T-helper 22 cell (primary cell): ENCODE measurements at places on chromosomes 1 and 21.
A peak's percentile ranks its signal among the peaks of the same experiment; 100 is the strongest.

- no peak for DNase-seq
Observed at GRCh38 chr1:241045659-241046058, 311.3 kb downstream of the RGS7 start.

DNA sequence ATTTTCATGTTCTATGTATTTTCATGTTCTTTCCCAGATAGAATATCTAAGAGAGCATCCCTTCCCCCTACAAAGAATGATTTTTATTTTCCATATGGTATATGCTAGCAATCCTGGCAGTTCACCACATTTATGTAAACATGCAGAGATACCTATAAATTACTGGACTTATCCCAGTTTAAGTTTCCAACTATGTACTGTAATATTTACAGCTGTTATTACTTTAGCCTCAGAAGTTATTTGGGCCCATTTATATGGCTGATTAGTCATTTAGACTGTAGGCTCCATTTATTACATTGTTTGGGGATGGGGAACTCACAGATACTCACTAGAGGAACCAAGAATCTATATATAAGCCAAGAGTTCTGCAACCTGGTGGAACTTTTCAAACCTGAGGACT is 84.8 kb upstream of the WARS2 start:
- DNase-seq: no peak

- DNase-seq: no peak
Observed at GRCh38 chr1:248013229-248013710, at the start of gene OR2L5. Gene OR2L5 (plus strand): TSS chr1:248013660. CDS start chr1:248021948, 8,288 bp downstream.

DNA sequence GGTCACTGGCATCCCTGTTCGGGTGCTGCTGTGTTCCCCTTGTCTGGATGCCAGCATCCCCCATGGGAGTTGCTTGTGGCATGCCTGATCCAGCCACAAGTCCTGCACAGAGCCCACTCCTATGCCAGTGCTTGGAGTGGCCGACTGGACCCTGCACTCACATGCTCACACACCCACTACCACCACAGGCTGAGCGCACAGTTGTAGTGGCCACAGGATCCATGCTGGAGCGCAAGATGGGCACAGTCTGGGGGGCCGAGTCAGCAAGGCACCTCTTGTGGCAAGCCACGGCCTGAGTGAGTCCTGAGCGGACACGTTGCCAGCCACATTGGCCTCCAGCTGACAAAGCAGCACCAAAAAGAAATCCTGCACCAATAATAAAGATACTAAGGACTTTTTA is 661.6 kb upstream of the TMPRSS15 start:
- DNase-seq: no peak

GRCh38 chr1:178612261-178612660 is 99.4 kb downstream of the TEX35 start:
- no peak for DNase-seq

DNA sequence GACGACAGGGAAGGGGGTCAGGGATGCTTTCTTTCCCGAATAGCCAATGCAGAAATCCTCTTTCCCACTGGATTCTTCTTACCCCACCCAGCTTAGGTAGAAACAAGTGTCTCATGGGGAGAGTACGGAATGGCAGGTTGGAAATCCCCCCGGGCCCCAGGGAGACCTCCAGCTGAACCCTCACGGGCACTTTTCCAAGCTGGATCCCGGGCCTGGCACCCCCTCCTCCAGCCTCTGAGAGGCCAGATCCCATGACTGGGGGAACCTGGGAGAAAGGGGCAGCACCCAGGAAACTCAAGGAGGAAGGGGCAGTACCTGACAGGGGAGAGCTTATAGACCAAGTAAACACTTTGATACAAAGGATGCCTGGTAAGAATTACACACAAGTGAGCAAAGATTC is 1.3 kb downstream of the PKP1 start:
- DNase-seq: no peak

DNA sequence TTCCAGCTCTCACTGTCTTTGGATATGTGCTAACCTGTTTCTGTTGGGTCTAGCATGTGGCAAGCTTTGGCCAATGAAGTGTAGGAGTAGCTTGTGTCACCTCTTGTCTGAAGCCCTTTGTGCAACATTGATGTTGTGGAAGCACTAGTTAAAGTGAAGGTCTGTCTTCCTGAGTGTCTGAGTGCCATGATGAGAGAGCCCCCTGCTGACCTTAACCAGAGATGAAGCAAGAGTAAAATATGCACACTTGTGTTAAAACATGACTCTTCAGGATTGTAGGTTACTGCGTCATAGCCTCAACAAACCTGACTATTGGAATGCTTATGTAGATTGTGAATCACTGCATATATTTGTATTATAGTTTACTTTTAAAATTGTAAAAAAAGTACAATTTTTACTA is 103.7 kb downstream of the NCAM2 start:
- no peak for DNase-seq

- DNase-seq: no peak
Observed at GRCh38 chr1:65065524-65066418, 82.2 kb upstream of the AK4 start.

- peak; percentile 41 for DNase-seq
Observed at GRCh38 chr21:42063571-42064521, 7.3 kb upstream of the UMODL1 start.

DNA sequence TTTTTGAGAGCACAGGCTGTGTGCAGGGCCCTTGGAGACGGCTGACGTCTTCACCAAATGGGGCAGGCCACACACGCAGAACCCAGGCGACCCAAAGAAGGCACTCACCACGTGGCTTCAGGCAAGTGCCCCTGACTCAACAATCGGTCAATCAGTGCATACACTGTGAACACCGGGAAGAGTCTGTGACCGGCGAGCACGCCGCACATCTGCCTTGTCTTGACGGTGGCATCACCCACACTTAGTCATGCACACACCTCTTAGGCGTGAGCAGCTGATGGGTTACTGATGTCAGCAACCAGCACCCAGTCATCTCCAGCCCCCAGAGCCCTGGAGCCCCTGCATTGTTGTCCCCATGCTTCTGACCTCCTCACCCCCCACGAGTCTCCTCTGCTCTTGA is 4.9 kb upstream of the LRRC3 start:
- no peak for DNase-seq

DNA sequence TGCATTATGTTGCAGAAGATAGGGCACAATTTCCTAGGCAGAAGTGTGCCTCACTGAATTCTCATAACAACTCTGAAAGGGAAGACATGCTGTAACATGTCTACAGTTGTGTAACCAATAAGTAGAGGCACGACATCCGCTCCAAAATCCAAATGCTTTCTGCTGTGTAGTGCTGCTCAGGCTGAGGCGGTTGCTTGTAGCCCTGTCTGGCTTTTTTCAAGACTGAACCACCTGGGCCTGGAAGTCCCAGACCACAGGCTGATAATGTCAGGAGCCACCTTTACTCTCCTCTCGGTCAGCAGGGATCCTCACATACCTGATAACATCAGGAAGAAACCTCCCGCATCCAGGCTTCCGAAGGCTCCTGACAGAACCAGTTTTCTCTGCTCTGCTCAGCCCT is 10.9 kb downstream of the AKNAD1 start:
- no peak for DNase-seq

DNA sequence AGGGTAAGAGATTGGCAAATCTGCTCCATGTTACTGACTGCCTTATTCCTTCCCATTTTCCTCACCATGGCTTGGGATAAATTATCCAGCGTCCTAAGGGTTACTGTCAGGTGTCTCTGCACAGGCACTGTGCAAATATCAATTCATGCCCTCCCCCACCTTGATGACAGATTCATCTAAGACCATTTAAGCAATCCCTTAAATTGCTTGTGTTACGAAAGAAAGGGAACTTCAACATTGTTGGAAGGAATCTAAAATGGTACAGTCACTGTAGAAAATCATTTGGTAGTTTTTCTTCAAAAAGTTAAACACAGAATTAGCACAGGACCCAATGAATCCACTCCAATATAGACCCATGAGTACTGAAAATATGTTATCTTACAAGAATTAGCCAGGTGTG is 17.6 kb upstream of the MTARC2 start:
- DNase-seq: no peak

DNA sequence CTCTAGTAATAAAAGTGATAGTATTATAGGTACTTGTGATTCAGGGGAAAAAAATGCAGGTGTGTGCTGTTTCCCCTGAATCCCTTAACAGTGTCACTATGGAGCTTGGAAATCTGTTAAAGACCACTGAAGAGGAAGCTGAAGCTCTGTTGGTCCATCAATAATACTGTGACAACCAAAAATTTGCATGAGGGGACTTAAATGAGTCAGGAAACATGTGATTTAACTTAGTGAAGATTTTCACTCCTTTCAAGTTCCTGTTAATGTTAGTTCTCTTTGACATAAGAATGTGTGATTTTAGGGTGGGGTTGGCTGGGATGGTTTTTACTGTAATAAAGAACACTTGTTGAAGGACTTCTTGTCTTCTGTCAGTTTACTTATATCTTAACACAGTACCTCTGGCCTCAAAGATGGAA is 32.0 kb downstream of the VANGL2 start:
- DNase-seq: no peak

DNA sequence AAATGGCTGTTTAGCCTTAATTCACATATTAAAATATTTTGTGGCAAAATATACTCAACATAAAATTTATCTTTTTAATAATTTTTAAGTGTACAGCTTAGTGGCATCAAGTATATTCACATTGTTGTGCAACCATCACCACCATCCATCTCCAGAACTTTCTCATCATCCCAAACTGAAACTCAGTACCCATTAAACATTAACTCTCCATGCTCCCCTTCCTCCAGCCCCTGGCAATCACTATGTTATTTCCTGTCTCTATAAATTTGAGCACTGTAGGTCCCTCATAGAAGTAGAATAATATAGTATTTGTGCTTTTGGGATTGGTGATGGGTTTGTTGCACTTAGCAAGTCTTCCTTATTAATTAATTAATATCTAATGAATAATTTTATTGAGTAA is 29.4 kb downstream of the CCN1 start:
- no peak for DNase-seq

DNA sequence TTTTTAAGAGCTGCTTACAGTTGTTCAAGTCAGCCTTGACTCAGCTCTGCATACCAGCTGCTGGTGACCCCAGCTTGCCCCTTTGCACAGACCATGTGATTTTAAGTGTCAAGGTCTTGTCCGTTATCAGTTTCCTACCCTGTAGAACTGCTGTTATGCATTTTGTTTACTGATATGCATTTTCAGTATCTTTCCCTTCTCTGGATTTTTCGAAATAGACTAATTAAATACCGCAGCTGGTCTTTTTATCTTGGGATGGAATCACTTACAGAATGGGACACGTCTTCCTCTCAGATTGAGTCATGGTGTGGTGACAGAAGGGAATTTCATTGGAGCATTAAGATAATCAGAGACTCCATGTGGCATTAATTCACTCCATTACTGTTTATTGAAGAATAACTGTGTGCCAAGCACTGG is 145.6 kb downstream of the FMN2 start:
- no peak for DNase-seq

- no peak for DNase-seq
Observed at GRCh38 chr1:246651012-246651695, 73.1 kb upstream of the SCCPDH start.

DNA sequence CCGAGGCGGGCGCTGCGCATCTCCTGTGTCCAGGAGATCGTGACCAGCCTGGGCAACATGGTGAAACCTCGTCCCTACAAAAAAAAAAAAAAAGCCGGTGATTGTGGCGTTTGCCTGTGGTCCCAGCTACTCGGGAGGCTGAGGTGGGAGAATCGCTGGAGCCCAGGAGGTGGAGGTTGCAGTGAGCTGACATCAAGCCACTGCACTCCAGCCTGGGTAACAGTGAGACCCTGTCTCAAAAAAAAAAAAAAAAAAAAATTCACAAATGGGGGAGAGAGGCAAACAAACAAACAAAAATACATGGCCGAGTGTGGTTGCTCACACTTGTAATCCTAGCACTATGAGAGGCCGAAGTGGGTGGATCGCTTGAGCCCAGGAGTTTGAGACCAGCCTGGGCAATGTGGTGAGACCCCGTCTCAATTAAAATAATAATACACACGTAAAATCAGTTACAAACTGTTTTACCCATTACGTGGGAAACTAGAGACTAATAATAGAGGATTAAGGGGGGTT is 758 bp downstream of the TATDN3 start:
- no peak for DNase-seq

DNA sequence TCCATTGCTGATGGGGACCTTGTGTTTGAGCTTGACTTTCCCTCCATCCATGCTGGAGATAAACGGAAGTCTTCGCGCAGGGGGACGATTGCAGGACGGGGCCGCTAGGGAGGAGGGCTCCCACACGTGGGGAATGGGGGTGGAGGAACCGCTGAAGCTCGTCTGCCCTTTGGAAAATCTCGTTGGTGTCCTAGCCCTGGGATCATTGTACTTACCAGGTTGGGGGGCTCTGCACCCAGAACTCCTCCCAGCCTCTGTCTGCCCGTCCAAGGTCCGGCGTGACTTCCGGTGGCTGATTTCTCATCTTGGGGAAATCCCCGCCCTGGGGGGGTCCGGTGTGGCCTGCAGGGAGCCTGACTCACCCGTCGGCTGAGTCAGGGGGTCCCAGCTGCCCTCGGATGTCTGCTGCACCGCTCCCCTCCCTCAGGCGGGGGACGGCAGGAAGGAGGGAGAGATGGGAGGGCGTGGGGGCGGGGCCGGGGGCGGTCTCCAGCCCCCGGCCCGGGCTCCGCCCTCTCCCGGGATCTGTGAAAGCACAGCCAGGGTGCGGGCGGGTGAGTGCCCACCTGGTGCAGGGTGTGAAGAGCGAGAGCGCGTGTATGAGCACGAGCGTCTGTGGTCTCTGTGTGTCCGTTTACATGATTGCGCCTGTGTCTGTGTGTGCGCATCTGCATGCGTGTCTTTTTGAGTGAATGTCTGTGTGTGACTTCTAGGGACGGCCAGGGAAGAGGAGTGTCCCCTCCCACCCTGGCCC is 35.8 kb downstream of the PIK3CD start:
- DNase-seq: peak; percentile 71

DNA sequence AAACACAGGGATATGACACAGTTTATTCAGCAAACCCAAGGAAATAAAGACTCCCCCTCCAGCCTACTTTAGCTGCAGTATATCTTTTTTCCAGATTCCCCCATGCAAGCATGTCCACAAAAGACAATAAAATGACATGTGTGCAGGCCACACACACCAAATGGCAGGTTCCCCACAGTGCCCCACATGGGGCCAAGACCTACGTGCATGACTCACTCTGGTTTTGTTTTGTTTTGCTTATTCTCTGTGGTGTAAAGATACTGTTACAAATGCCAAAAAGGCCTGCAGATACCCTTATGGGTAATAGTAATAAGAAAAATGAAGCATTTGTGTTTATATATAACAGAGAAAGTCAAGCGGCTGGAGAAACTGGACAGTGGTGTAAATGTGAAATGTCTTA is 71.6 kb downstream of the RD3 start:
- no peak for DNase-seq

DNA sequence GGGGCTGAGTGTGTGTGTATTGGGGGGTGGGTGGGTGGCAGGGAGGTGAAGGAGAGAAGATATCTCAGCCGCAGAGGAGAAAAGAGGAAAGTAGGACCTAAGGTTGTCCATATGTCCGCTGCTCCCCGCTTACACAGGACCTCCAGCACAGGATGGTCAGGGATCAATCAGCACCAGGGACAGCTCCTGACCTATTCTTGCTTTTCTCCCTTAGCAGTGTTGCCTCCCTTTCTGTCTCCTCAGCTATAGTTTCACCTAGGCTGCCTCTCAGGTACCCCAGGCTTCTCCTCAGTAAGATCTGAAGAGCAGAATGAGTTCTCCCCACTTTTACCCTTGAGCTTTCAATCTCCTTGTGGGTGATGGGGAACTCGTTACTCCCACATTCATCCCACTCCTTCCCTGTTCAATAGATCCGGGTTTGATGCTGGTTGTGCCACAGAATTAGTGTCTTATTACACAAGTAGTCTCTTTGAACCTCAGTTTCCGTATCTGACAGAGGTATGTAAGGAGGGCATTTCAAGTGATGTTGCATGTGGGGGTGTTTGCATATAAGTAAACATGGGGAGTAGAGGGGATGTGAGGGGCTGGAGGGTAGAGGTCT is 1.4 kb upstream of the DPH2 start:
- no peak for DNase-seq

- DNase-seq: no peak
Observed at GRCh38 chr1:13788795-13789194, 88.8 kb downstream of the PRDM2 start.
